ENCODE measurements at places on chromosomes 6 and 20.

GRCh38 chr20:61514396-61514795 is 262.3 kb downstream of the CDH4 start:
- no peak for DNase-seq

DNA sequence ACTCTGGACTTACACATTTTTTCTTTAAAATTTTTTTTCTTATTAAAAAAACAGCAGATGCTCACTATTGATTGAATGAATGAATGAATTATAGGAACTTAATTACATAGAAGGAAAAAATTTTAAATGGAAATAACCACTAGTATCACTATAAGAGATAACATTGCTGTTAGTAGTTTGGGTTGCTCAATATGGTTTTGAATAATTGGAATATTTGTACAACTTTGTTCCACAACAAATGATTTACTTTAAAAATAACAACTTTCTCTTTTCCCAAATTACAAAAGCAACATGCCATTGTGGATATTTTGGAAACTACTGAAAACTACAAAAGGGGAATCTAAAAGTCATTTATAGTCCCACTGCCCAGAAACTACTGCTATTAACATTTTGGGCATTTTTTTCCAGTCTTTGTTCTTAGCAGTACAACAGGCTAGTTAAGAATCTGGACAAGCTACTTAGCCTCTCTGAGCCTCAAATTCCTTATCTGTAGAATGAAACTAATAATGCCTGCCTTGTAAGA is 61.0 kb upstream of the REV3L start:
- no peak for DNase-seq

- DNase-seq, result no peak
Observed at GRCh38 chr6:88588938-88589337, 374.5 kb downstream of the RNGTT start.

GRCh38 chr20:51376111-51376510 is 166.4 kb downstream of the NFATC2 start:
- DNase-seq, result no peak

DNA sequence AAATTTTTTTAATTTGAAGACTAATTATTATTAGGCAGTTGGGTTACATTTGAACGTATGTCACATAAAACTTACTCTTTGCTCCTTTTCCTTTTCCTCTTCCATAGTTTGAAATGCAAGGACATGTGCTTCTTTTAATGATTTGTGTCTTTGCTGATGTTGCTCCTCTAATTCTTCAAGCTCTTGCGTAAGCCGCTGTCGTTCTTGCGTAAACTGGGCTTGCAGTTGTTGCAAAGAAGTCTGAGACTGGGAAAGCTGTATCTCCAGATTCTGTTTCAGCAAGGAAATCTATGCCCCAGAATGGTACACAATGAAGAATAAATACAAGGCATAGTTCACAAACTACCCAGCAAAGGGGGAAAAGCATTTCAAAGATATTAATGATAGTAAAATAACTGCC is 45.1 kb upstream of the MCM9 start:
- no peak for DNase-seq

GRCh38 chr20:21017528-21018085 is 88.6 kb downstream of the LINC00237 start:
- no peak for DNase-seq

DNA sequence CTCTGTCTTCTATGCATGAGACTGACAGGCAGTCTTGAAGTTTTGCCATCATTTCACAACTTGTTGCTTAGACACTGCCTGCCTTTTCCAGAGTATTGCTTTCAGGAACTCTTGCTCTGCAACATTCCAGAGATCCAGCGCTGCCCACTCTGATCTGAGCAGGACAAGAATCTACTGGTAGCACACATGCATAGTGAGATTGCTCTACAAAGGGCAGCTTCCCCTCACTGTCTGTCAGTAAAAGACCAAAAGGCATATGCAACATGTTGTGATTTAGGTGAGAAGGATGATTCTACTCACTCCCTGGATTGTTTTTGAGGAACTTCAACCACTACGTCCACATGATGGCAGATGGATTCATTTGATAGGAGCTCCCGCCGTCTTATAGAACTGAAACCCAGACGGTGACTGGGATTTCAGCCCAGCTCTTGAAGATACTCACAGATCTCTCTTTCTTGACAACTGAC is 259.1 kb downstream of the ARID1B start:
- DNase-seq, result no peak

DNA sequence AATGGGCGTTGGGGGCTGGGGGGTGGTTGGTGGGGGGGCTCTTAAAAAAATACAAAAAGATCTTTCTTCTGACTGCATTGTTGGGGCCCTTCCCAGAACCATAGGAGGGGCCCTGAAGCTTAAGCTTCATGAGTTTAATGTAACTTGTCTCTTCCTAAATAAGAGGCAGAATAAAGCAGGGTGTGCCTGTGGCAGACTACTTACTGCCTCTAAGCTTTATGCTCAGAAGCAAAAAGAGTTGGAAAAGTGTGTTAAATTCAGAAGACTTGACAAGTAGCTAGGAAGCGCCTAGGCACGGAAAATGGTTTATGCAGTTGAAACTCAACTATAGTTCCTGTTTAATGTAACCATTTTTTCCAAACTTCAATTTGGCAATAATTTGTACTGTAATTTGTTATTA is 44.5 kb downstream of the TIAM2 start:
- DNase-seq, result no peak

- DNase-seq, result no peak
Observed at GRCh38 chr20:49336786-49337185, 58.9 kb upstream of the ZNFX1 start.

DNA sequence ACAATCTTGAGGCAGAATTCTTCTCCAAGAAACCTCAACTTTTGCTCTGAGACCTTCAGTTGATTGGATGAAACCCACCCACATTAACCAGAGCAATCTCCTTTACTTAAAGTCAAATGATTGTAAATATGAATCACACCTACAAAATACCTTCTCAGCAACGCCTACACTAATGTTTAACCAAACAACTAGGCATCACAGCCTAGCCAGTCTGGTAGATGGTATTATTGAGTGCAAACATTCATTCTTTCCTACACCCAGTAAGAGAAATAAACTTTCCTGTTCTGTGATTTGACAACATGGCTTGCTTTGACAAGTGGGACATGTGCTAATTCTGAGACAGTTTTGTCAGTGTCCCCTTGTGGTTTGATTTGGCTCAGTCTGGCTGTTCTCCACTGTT is 252.2 kb downstream of the HACE1 start:
- DNase-seq, result no peak

GRCh38 chr6:149306967-149307366 is 10.5 kb upstream of the TAB2 start:
- DNase-seq, result no peak

- no peak for DNase-seq
Observed at GRCh38 chr6:55913228-55914195, 38.1 kb upstream of the BMP5 start.

- no peak for DNase-seq
Observed at GRCh38 chr6:166025149-166025898, 142.3 kb downstream of the TBXT start.

GRCh38 chr6:4774715-4775493 is 1.3 kb upstream of the CDYL start:
- no peak for DNase-seq

DNA sequence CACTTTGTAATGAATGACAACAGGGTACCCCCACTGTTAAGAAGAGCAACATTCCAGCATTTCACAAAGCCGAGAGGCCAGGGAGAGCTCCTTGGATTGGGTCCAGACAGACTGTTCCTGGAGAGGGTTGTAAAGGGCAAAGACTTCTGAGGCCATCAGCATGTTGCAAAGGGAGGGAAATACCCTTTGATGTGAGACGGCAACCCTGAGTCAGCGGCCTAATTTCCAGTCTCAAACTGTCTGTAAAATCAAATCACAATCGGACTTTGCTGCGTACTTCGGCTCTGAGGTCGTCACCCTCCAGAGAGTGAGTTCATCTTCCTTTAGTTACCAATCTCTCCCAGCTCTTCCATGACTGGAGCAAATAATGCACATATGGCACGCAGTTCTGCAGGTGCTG is 101.0 kb upstream of the DTNBP1 start:
- DNase-seq, result no peak

GRCh38 chr6:121823437-121823851 is 388.0 kb downstream of the GJA1 start:
- DNase-seq, result no peak

GRCh38 chr20:51760905-51761546 is 7.2 kb downstream of the ATP9A start:
- DNase-seq, result no peak

DNA sequence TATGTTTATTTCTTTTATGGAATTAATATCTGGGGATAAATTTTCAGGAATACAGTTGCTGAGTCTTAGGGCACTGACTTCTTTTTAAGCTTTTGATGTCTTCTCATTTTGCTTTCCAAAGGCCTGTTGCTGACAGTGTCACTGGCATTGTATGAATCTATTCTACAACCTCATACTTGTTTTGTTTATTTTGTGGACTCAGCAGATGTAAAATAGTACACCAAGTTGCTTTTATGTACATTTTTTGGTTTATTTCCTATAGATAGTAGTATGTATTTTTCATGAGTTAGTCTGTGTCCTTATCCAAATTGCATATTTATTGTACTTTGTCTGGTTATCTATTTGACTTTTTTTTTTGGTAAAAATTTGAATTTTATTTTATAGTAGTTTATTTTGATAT is 35.0 kb downstream of the FAM162B start:
- DNase-seq, result no peak

GRCh38 chr6:140462453-140463311 is 1088.2 kb upstream of the CITED2 start:
- no peak for DNase-seq

DNA sequence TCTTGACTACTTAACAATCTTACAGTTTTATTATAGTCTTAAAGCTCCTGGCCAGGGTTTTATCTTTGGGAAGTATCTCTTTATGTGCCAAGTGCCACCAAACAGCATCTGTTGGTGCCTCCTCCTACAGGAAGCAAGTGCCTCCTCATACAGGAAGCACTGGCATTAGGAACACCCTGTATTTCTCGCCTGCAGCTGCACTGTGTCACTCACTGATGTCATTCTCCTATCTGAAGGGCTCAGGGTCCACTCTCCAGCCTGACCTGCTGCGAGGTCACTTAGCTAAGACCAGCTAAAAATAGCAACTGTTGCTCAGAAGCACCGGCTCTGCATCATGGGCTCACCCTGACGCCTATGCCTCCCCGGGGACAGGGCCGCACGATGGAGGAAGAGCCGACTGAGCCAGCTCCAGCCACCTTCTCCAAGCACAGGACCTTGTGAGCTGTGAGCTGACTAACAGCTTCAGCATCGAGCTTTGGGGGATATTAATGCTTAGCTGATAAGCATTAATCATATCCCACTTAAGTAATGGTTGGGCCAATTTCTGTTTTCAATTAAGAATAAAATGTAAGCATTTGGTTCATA is 66.3 kb upstream of the CD93 start:
- DNase-seq, result no peak

DNA sequence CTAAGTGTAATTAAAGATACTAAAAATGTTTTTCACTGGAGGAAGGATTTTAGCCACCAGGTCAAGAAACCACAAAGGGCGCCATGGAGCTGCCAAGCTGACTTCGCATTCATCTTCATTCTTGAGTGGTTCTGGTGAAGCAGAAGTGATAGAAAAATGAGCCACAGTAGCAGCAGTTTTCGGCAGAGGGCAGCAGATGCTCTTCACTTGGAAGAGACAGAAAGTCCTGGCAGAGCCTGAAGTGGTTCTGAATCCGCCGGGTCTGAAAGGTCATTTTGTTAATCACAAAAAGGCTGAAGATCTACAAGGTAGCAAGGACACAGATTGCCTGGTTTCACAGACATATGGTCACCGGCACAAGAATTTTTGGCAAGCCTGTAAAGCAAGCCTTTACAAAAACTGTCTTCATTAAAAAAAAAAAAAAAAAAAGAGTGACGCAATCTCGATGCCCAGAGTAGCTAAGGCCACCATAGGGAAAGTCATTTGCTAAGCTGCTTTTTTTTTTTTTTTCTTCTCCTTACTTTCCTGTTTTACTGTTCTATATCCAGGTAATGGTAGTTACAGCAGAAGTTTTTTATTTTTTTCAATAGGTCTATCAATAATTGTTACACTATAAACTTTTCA is 345.1 kb upstream of the AGPAT4 start:
- no peak for DNase-seq

DNA sequence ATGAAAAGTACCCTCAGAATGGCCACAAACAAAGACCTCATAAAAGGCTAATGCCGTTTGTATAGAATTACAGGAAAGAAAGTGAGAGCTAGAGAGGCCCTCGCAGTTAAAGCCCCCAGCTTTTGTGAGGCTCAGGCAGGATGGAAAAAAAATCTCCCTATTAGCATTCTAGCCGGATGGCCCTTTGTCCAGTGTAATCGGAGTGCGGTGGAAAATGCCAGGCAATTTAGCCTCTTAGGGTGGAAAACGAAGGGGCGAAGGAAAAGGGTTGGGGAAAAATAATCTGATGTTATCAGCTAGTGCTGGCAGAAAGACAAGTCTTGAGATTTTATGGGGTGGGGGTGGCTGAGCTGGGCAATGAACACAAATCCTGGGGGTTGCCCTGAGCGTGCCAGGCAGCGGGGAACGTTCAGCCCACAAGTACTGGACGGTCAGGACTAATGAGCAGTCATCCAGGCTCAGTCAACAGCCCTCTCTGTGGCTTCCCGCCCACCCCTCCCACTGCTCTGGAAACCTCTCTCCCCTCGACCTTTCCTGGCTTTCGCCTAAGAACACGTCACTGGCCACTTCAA is 92.4 kb downstream of the PSMG4 start:
- DNase-seq, result no peak

DNA sequence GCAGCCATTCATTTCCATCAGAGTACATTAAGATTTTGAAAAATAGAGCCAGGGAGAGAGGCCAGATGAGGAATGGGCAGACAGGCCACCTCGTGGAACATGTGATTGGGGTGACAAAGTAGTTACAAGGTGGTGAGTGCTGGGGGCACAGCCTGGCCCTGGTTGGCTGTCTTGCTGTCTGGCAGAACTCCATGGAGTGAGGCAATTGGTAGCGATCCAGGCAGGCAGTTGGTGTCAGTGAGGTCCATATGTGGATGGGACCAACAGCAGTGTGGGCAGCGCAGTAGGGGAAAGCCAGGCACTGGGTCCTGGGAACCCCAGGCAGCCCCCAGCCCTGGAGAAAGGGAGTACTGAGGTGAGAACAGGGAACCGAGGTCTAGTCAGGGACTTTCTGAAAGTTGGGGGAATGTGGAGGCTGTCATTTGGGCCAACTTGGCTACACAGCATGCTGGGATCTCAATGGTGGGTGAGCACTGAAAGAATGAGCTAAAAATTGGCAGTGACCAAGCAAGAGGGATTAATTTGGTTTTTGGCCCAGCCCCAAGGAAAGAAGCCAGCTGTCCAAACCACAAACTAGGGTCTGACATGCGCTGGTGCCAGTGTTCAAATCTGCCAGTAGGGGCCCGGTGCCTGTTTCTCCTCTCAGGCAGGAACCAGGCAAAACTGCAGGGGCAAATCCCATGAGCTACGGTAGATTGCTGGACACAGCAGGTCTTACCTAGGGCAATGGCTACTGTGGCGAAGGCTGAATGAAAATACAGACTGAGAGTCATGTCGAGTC is 61.4 kb upstream of the E2F3 start:
- no peak for DNase-seq

GRCh38 chr20:63878899-63879663 is 14.0 kb downstream of the TPD52L2 start:
- no peak for DNase-seq

GRCh38 chr6:150883521-150883920 is 18.0 kb downstream of the MTHFD1L start:
- no peak for DNase-seq

Measured in effector memory CD4-positive, alpha-beta T cell (primary cell).